ENCODE measurements at places on chromosomes 2 and 18.

- DNase-seq: no peak
Observed at GRCh38 chr2:75709297-75709696, 1.4 kb downstream of the GCFC2 start.

DNA sequence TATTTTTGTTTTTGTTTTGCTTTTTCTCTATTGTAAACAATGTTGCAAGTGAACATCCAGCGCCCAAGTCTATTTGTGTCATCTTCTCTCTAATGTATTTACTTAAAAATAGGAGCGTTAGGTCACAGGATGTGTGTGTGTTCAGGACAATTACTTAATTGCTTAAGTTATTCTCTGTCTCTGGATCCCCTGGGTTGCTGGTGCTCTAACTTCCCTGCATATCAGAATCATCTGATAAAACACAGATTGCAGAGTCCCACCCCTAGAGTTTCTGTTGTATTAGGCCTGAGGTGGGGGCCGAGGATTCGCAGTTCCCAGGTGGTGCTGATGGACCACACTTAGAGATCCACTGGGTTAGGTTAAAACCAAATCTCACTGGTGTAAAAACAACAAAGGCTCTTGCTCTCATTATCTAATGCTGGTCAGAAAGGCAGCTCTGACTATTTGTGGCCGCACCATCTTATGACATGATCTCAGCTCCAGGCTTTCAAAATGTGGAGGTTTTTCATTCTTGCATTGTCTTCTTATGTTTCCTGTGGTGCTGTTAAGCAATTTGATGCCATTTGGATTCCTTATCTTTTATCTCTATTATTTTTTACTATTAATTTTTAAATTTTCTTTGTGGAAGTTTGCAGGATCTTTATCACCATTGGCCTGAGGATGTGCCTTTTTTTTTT, 87.7 kb downstream of the CLIP4 start:
- DNase-seq: no peak

DNA sequence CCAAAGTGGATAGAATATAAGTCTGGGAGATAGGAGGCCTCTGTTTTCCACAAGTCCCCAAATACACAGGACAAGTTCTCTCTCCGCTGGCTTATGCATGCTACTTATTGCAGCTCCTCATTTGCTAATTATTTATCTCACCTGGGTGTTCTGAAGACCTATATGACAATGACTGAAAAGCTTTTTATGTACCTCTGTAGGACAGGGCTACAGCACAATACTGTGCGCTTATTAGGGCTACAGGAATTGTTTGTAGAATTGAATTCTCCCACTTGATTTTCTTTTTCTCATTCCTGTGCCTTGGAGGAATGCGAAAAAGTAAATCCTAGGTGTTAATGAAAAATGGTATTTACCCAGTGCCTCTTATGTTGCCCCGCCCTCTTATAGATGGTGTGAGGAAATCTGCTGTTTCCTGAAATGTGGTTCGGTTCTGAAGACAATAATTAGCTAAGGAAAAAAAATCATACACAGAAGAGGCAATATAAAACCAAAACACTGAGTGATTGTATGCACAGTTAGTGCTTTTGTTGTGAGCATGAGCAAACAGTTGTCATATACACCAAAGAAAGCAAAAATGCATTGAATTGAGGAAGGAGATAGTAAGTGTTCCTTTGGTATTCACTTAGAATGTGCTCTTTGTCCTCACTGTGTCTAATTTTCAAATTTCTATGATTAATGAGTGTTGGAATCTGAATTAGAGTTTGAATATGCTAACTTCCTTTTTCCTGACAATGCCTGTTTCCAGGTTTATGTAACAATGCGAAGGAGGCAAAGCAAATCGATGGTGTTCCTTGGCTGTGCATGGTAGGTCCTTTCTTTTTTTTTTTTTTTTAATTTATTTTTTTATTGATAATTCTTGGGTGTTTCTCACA, 78.7 kb upstream of the PNPT1 start:
- DNase-seq: no peak

- peak; percentile 90 for DNase-seq
Observed at GRCh38 chr18:49858309-49859020, 45.1 kb upstream of the ACAA2 start.

- DNase-seq: no peak
Observed at GRCh38 chr2:168568476-168569267, 112.6 kb downstream of the CERS6 start.

- DNase-seq: no peak
Observed at GRCh38 chr2:19256121-19256601, 102.3 kb downstream of the OSR1 start.

DNA sequence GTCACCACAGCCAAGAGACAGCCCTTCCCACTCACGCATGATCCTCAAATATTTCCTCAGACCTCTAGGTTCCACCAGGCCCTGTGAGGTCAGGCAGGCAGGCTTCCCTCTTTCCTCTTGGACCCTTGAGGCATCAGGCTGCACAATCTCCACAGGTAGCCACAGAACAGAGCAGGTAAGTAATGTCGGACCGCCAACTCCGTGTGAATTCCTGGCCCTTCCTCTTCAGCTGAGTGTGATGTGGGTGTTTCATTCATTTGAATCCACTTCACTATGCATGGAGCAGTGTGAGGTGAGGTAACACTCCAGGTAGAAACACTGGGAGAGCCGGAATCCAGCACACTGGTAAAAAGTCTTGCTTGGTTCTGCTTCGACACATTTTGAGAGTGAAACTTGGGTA, 44.0 kb downstream of the MRPL35 start:
- no peak for DNase-seq

DNA sequence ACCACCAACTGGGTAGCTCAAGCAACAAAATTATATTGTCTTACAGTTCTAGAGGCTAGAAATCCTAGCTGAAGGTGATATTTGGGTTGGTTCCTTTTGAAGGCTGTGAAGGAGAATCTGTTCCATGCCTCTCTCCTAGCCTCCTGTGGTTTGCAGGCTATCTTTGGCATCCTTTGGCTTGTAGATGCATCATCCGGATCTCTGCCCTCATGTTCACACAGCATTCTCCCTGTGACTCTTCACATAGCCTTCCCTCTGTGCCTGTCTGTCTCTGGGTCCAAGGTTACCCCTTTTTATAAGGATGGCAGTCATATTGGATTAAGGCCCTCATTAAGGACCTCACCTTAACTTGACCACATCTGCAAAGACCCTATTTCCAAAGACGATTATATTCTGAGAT, 78.6 kb upstream of the MAP3K20 start:
- no peak for DNase-seq

DNA sequence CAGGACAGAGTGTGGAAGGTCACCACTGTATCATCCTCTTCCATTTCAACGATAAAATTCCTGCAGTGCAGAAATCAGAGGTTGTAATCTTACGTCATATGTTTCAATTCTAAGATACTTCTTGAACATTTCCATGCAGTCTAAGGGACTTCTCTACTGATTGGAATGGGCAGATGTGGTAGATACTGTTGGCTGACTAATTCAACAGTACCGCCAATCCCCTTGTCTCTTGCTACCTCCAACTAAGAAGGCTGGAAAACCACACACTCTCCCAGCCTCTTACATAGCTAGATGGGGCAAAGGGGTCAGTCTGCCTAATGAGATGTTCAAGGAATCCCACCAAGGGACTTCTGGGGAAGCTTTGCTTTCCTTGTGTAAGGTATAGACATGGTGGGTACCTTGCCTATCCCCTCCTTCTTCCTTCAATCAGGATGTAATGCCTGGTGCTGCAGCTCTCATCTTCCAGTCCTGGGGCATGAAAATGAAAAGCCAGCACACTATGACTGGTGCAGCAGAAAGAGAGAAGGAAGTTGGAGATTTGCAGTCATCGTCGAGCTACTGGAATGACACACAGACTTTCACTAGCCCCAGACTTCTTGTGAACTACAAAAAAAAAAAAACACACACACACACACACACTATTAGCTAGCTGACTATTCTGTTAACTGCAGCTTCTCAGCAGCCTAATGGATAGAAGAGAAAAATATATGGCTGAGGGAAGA, 84.1 kb downstream of the ALPK2 start:
- no peak for DNase-seq

GRCh38 chr2:48249025-48249424, 280.9 kb upstream of the STON1 start:
- no peak for DNase-seq

GRCh38 chr2:178718283-178718682, 88.9 kb downstream of the TTN start:
- no peak for DNase-seq

- DNase-seq: no peak
Observed at GRCh38 chr18:8654503-8655451, 45.5 kb downstream of the RAB12 start.

- DNase-seq: no peak
Observed at GRCh38 chr2:216696751-216697560, 1.6 kb upstream of the IGFBP5 start.

- no peak for DNase-seq
Observed at GRCh38 chr2:55061523-55062344, 11.5 kb upstream of the RTN4 start.

DNA sequence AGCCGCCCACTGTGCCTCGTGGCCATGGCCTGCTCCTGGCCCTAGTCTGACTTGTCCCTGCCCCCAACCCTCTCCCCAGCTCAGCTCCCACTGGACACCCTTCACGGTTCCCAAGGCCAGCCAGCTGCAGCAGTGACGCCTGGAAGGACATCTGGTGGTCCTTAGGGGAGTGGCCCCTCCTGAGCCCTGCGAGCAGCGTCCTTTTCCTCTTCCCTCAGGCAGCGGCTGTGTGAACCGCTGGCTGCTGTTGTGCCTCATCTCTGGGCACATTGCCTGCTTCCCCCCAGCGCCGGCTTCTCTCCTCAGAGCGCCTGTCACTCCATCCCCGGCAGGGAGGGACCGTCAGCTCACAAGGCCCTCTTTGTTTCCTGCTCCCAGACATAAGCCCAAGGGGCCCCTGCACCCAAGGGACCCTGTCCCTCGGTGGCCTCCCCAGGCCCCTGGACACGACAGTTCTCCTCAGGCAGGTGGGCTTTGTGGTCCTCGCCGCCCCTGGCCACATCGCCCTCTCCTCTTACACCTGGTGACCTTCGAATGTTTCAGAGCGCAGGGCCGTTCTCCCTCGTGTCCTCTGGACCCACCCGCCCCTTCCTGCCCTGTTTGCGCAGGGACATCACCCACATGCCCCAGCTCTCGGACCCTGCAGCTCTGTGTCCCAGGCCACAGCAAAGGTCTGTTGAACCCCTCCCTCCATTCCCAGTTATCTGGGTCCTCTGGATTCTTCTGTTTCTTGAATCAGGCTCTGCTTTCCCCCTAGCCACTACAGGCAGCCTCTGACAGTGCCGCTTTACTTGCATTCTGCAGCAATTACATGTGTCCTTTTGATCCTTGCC, 35.8 kb downstream of the ANO7 start:
- DNase-seq: no peak

GRCh38 chr2:190357600-190357999, 14.2 kb downstream of the INPP1 start:
- no peak for DNase-seq

GRCh38 chr2:234711308-234711707, 214.4 kb upstream of the ARL4C start:
- no peak for DNase-seq

DNA sequence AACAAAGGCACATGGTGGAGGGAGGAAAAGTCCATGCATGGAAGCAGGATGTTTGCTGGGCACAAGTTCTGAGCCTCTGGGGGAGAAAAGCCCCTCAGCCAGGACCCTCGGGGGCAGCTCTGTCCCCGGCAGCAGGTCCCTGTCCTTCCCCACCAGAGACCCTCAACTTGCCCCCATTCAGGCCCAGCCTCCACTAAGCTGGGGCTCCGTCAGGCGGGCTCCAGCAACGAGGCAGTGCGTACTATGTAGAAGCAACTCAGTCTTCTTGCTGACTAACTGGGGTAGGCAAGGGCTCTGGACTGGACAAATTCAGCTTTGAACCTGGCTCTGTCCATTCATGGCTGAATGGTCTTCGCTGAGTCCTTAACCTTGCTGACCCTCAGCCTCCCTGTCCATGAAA, 23.0 kb downstream of the CFAP65 start:
- DNase-seq: no peak

- no peak for DNase-seq
Observed at GRCh38 chr2:102063487-102063911, 71.7 kb downstream of the IL1R2 start.

GRCh38 chr2:104026725-104027124, 827.2 kb upstream of the POU3F3 start:
- no peak for DNase-seq
